Central memory CD8-positive, alpha-beta T cell (primary cell): ENCODE measurements at places on chromosomes 5 and 9.

- DNase-seq: no peak
Measured at GRCh38 chr5:39543335-39543734, 118.6 kb upstream of the DAB2 start.

GRCh38 chr5:45038366-45038987 is 229.7 kb downstream of the MRPS30 start:
- no peak for DNase-seq

DNA sequence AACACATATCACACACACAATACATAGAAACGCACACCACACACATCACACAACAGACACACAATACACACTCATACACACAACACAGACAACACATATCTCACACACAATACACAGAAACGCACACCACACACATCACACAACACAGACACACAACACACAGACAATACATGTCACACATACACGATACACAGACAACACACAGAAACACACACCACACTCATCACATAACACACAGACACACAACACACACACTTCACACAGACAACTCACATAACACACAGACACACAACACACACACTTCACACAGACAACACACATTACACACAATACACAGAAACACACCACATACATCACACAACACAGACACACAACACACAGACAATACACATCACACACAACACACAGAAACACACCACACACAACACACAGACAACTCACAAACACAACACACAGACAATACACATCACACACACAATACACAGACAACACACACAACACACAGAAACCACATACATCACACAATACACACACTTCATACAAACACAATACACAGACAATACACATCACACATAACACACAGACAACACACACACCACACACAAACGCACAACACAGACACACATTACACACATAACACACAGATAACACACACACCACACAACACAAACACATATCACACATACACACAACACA is 4.3 kb upstream of the CCDC187 start:
- DNase-seq: no peak

DNA sequence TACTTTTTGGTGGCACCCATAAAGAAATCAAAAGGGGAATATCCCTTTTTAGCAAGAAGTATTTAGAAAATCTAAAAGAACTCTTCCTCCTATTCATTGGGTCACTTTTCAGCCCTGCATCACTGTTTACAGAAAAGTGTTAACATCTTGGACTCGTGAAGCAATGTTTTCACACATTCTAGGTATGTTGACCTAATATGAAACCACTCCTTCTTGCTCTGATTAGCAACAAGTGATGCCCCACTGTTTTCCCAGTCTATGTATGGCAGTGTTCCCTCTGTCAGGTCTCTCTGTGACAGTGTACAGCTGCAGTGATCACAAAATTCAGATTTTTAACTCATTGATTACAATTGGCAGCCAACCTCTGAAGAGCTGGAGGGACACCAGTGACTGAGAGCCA is 148.2 kb upstream of the SLC12A2 start:
- no peak for DNase-seq

- no peak for DNase-seq
Measured at GRCh38 chr5:135269931-135270421, 129.1 kb downstream of the MACROH2A1 start.

DNA sequence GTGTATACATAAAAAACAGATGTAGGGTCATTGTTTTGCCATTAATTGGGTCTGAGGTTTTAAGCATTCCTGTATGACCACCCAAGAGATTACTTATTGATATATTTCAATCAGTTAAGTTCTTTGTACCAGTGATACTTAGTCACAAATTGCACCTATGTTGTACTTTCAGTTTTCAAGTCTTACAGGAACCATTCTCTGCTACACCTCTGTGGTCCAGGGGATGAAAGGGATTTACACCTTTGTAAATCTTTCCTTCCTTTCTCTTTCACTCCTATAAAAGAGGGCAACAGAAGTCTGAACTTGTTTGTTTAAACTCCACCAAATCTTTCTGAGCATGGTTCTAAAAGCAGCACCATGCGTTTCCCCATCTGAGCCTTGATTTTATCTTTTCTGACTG is 86.1 kb downstream of the DEPDC1B start:
- no peak for DNase-seq

GRCh38 chr5:119031905-119032304 is 39.0 kb upstream of the DMXL1 start:
- DNase-seq: no peak

GRCh38 chr9:91253488-91253887 is 108.2 kb downstream of the AUH start:
- DNase-seq: no peak
